Activated naive CD4-positive, alpha-beta T cell treated with anti-CD3 and anti-CD28 coated beads, Interleukin-2, amount 10 ng/mL, durations not matched to agents 7 days and 5 days (primary cell): ENCODE measurements at places on chromosomes 2 and 18.

- no peak for DNase-seq
Observed at GRCh38 chr2:232578626-232579025, 28.1 kb downstream of the EIF4E2 start.

DNA sequence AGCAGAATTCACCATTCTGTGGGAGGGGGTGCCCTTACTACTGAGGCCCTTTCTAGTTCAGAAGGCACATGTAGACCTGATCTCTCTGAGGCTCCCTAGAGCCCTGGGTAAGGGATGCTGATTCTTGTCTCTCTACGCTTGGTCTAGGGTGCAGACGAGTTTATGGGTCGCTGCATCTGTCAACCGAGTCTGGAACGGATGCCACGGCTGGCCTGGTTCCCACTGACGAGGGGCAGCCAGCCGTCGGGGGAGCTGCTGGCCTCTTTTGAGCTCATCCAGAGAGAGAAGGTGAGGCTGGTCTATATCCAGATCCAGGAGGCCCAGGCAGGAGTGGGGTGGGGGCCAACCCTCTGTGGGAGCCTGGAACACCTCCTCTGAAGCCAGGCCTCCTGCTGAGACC, 147.2 kb downstream of the DYSF start:
- DNase-seq = no peak

- no peak for DNase-seq
Observed at GRCh38 chr2:33777786-33778185, 178.7 kb upstream of the FAM98A start.

DNA sequence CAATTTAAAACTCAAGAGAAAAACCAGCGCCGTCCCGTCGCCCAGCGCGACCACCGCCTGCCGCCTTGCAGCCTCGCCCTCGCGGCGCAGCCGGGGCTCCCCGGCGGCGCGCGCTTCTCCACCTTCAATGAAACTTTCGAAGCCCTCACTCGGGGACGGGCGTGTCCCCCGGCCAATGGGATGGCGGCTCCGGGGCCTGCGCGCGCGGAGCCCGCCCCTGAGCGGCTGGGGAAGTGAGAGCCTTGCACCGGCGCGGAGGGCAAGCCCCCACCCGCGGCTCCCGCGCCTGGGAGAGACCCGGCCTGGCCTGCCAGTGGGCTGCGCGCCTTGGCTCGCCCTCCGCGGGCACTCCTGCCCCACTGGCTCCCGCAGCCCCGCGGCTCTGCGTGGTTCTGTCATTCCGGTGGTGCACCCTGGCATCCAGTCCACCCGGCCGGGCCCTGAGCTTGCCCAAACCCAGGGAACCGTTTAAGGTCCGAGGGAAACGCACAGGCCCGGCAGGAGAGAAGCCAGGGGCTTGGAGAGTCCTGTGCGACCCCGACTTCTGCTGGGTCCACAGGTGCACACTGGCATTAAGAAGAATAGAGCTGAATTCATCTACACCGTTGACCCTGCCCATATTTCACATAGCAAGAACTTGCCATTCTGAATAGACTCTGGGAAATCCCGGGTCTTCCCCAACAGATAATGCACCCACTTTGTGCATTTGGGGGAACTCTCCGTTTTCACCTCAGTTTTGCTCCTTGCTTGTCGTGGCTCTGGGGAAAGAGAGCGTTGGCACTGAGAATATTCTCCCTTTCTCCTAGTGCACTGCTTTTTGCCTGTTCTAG, at the start of gene PIEZO2:
Gene PIEZO2, minus strand, starts transcription at position 129 of the 830 bp plus-strand sequence. CDS start 981 bp downstream, outside the sequence.
- DNase-seq = no peak

DNA sequence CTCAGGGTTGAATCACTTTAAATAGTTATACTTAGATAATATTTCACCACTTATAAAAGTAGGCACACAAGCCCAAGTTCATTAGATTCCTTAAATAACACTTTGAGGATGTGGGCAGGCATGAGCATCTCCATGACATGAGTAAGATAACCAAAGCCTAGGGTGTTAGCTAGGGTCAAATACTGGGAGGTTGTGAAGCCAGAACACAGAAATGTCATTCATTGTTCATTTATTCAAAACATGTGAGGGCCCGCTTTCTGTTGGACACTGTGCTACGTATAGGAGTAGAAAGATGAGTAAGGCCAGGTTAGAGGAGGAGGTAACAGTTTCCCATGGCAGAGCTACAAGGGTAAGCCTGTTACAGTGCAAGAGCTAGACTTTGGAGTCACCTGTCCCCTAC, 93.5 kb upstream of the NEDD4L start:
- no peak for DNase-seq
